NCI-H187 (cell line): ENCODE measurements at places on chromosomes 2 and 18.

- DNase-seq = no peak
Observed at GRCh38 chr2:48048476-48049171, 142.3 kb upstream of the FBXO11 start.

DNA sequence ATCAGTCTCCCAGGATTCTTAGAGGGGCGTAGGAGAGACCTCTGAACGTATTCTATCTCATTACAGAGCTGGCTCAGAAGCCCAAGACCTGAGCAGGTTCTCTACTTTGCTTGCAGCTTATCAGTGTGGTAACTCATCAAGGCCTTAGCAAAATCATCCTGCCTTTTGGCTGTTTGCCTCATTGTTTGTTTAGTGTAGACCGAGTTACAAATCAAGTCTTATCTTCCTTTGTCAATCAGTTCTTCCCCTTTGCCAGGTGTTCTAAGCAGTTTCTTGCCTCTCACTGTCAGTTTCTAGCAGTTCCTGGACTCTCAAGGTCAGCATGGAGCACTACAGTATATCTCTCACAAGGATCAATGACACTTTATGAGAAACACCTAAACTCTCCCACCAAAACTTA, 30.9 kb upstream of the NAB1 start:
- DNase-seq = no peak

GRCh38 chr18:3526421-3527354, 76.7 kb downstream of the TGIF1 start:
- peak; percentile 75 for DNase-seq

- DNase-seq = no peak
Observed at GRCh38 chr18:62974928-62975675, 259.8 kb downstream of the PHLPP1 start.

- DNase-seq = no peak
Observed at GRCh38 chr2:221402072-221402471, 170.0 kb downstream of the EPHA4 start.

GRCh38 chr18:40431071-40431985, 1523.7 kb upstream of the PIK3C3 start:
- no peak for DNase-seq

GRCh38 chr2:189127756-189128155, 51.8 kb downstream of the COL5A2 start:
- no peak for DNase-seq

DNA sequence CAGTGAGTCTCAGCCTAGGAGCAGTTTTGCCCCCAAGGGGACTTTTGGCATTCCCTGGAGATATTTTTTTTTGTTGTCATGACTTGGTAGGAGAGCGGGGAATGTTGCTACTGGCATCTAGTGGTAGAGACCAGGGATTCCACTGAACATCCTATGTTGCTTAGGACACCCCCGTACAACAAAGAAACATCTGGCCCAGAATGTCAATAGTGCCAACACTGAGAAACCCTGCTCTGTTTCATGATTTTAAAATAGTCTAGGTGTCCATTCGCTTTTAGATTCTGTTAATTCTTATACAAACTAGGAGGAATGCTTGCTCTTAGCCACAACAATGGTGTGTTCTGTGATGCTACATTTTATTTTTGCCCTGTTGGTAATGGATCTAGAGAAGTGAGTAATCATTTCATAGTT, 225.8 kb upstream of the SIX3 start:
- no peak for DNase-seq

DNA sequence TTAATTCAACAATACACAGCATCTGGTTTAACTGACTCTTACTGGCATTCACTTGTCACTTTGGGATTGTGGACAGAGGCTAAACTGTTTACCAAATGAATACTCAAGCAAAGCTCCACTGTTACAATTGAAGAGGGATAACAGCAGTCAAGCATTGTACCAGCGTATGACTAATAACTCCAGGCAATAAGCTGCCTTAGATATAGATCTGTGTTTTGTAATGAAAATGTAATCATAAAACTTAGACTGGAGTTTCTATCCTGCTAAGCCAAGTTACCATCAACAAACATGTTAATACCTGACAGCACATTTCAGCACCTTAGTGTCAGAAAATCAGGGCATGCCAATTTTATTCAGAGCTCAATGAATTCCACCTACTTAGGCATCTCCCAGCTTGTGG, 889.5 kb downstream of the EPHA4 start:
- DNase-seq = no peak

GRCh38 chr2:68225119-68225632, 27.2 kb downstream of the PPP3R1 start:
- DNase-seq = no peak

DNA sequence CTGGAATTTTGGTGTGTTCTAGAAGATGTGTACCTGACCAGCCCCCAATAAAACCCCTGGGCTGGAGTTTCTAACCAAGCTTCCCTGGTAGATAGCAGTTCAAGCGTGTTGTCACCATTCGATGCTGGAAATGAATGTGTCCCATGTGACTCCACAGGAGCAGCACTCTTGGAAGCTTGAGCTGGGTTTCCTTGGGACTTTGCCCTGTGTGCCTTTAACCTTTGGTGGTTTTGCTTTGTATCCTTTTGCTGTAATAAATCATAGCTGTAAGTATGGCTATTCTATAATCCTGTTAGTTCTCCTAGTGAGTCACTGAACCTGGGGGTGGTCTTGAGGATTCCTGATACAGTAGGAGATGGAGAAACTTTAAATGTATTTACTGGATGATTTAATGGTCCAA, 65.2 kb downstream of the KLHL14 start:
- DNase-seq = no peak

DNA sequence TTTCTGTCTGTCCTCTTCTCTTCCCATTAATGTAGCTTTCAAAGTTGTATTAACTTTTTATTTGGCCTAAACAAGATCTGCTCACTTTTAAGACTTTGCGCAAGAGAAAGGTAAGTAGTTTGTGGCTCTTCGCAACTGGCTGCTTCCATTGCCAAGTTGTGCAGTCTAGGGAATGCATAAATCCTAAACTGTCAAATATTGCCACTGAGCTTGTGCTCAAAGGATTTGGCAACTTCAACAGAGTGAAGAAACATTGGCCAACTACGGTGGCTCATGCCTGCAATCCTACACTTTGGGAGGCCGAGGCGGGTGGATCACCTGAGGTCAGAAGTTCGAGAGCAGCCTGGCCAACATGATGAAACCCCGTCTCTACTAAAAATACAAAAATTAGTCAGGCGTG, 826.4 kb downstream of the EPHA4 start:
- no peak for DNase-seq

GRCh38 chr2:21220930-21221329, 97.2 kb downstream of the TDRD15 start:
- DNase-seq = no peak

DNA sequence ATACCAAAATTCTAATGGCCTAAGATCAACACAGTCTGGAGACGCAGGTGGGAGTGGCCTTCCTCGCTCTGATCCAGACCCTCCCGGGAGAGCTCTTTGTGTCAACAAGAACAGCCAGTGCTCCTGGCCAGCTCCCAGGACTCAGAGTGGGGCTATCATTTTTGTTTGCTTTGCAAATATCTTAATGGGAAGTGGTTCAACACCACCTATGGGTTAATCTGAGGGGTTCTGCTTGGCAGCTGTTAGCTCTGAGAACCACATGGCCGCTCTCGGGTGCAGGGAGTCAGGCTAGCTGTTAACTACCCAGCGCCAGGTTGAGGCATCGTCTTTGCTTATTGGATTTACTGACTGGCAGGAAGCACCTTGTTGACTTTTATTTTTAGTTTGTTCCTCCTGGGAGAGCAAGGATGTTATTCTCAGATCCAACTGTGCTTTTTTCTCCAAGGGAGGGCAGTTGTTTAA, 184.8 kb upstream of the SP5 start:
- DNase-seq = peak; percentile 28

DNA sequence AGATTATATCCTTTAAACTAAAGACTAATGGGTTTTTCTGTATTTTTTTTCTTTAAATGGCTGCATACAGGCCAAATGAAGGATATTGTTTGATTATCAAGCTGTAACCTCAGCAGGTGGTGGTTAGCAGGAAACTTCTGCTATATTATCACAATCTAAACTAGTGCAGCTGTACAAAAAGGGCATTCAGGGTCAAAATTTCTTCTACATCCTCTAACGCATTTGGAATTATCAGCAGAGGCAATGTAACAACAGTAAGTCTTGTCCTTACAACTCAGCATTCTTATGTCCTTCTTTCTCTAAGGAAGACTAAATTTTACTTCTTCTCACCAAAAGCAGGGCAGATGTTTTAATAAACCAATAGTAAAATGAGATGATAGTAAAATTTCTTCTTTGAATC, 135.8 kb upstream of the FN1 start:
- DNase-seq = no peak

GRCh38 chr2:24922556-24922955, 2.5 kb upstream of the ADCY3 start:
- no peak for DNase-seq

DNA sequence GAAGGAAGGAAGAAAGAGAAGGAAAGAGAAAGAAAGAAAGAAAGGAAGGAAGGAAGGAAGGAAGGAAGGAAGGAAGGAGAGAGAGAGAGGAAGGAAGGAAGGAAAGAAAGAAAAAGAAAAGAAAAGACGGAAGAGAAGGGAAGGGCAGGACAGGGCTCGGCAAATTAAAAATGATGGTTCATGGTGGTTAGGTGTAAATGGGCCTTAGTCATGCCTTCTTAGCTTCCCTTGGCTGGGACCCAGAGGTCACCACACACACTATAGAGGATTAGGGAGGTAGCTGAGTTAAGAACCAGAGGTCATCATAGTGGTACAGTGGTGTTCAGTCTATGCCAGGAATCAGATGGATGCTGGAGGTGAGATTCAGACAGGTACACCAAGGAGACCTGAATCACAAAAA, 9.3 kb upstream of the ATL2 start:
- DNase-seq = no peak

DNA sequence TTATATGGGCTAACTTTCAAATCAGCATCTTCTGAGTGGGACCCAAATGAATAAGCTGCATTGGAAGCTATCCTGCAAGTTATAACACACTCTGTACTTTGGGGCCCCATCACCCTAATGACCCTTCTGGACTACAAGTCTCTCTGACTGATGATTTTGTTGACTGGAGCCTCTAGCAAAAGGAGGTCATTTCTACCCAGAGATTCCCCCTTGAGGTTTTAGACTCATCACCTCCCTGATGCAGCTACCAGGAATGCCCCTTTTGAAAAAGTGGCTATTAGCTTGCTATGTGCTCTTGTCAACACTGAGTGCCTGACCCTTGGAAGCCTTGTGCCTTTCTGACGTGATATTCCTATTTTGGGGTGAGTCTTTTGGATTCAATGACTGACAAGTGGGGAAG, 54.5 kb upstream of the NEMP2 start:
- no peak for DNase-seq

- no peak for DNase-seq
Observed at GRCh38 chr2:8319219-8319618, 362.6 kb upstream of the ID2 start.

GRCh38 chr2:166163775-166164174, 36.0 kb upstream of the SCN1A start:
- DNase-seq = no peak

- no peak for DNase-seq
Observed at GRCh38 chr18:42229211-42230210, 274.5 kb downstream of the PIK3C3 start.

GRCh38 chr2:86078774-86079545, 26.7 kb downstream of the POLR1A start:
- DNase-seq = no peak

DNA sequence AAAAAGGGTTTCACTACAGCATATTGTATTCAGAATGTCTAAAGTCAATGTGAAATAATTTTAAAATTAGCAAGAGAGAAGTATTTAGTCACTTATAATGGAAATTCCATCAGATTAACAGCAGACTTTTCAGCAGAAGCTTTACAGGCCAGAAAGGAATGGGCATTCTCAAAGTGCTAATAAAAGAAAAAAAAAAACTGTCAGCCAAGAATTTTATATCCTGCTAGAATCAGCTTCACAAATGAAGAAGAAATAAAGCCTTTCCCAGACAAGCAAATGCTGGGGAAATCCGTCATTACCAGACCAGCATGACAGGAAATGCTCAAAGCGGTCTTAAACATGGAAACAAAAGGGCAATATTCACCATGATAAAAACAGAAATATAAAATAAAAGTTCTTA, 18.8 kb downstream of the LMAN1 start:
- no peak for DNase-seq

DNA sequence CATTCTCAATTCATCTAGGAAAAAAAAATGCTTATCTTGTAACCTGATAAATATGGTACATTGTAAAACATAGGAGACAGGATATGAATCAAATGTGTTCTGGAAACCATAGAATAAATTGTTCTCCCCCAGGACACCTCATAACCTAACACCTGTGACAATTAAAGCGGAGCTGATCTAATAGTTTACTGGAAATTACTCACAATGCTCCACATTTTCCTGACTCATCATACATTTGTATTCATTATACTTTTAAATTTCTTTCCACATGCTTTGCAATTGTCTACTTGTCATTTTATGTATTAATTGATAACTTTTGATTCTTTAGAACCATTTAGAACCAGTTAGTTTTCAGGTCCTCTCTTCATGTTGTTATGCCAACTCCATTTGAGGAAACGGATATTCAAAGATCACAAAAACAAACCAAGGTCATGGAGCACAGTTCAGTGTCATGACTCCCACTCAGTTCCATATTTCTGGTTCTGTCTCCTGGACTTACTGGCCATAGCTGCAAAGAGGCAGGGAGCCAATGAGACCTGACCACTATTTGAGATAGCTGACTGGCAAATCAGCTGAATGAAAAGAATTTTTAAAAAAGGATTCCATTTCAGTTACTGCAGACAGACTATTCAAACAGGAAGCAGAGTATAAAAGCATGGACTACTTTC, 128.5 kb downstream of the CALCRL start:
- no peak for DNase-seq

DNA sequence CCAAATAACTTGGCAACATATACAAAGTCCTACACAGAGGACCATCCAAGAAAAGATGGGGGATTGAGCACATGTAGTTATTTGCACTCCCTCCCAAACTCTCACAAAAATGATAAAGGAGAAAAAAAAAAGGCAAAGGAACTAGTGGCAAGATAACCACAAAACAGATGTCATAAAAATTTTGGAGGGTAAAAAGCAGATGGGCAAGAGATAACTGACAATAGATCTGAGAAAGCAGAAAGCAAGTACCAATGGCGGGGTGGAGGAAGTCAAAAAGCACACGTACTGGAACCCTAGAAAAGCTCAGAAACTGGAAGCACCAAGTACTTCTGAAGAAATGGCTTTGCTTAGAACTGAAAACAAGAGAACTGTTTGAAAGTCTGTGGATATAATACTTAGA, 82.0 kb downstream of the WDPCP start:
- DNase-seq = no peak

DNA sequence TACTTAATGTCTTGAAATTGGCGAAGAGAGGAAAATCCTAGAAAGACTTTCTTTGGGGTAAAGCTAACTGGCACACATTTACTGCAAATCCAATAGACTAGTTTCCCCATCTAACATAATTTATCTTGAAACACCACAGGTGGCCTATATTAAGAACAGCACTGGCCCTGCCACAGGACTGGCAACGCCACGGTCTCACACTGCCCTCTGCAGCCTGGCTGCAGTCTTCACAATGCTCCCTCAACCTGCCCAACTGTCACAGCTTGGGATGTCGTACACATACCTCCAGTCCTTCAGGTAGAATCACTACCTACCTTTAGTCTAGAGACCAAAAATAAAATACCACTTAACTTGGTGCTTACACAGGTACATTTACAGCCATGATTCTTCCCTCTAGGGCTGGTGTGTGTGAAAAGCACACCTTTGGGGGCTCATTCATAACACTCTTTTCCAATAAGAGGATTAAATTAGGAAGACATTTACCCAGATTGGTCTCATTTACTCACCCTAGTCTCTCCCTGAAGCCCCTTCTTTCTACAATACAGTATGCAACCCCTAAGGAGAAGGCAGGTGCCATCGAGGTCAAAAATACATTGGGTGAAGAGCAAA, 222.2 kb downstream of the C1D start:
- peak; percentile 61 for DNase-seq

- DNase-seq = no peak
Observed at GRCh38 chr2:157438863-157439823, 4.7 kb downstream of the CYTIP start.
